T-helper 1 cell (primary cell): ENCODE measurements at places on chromosomes 1 and 21.

GRCh38 chr1:174990382-174990999 lies 9.3 kb upstream of the CACYBP start:
- no peak for DNase-seq

GRCh38 chr1:182702826-182703524 lies 18.6 kb upstream of the RGS8 start:
- no peak for DNase-seq

DNA sequence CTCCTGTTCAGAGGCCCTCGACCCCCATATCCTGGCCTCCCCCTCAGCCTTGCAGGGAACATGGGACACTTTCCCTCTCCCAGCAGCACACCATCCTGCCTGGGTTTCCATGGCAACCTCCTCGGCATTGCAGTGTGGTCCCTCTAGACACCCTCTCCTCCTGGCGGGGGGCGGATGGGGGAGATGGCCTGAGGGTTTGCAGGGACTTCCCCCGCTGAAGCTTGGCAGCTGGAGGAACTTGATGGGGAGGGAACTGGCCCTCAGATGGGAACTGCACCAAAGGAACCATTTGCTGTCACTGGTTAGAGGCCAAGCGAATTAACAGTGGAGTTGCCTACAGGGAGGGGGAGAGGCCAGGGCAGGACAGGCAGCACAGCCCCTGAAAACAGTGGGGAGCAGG lies 28.7 kb downstream of the RIMS3 start:
- DNase-seq, result no peak

DNA sequence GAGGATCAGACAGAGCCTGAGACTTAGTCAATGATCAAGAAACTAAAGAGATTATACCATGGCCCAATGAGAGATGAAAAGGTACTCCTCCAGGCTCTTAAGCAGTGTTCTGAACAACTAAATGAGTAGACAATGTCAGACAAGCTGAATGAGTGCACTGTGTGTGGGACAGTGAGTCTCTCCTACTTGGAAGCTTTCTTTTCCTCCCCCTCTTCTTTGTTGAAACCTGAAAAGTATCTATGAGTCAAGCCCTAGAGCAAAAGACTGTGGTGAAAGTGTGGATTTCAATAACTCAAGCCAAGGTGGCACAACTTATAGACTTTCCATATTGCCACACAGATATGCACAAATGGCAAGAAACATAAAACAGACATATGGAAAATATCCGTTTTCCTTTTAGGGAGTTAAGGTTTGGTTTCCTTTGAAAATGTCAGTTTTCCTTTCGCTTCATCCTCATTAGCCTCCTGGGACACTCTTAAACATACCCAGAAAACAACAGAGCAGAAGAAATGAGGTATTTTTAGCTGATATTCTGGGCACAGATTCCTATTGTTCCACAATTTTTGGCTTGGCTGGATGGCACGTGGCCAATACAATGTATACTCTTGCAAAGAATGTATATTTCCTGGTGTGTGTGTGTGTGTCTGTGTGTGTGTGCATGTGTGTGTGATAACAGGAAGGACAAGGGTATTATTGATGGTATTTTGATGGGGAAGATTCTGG lies 96.6 kb downstream of the LMX1A start:
- DNase-seq, result no peak

- no peak for DNase-seq
These were observed 42.6 kb upstream of the SRSF10 start for GRCh38 chr1:24022581-24023361.

- no peak for DNase-seq
These were observed 550 bp upstream of the PTBP2 start for GRCh38 chr1:96721053-96721415.

GRCh38 chr1:243335292-243335691 lies 79.5 kb downstream of the SDCCAG8 start:
- no peak for DNase-seq

DNA sequence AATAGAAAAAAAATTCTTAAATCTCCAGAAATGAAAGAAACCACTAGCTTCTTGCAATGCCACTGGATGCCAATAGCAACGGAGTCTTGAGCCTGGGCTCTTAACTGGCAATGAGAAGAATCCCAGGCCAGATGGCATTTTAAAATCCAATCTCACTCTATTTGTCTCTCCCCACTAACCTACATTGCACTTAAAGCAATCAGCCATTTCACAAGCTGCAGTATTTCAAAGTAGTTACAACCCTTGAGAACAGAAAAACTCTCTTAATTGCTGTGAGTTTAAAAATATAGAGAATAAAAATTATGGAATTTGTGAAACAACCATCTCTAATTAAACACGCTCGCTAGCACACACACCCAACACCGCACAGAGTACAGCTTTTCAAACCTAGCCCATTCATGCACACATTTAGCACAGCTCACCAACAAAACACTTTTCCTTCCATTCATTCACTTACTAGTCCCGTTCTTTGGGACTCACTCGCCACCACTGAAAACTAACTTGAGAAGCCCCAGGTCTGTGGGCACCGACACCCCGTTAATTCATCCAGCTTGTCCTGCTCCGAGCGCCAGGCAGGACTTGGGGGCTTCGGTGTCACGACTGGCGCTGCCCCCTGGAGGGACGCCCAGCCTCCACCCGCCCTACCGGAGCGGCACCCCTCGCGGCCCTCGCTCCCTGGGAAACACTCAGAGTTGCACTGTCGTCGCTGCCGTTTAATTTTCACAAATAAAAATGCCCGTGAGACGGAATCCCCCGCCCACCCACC lies 1.0 kb downstream of the DDAH1 start:
- DNase-seq, result no peak

DNA sequence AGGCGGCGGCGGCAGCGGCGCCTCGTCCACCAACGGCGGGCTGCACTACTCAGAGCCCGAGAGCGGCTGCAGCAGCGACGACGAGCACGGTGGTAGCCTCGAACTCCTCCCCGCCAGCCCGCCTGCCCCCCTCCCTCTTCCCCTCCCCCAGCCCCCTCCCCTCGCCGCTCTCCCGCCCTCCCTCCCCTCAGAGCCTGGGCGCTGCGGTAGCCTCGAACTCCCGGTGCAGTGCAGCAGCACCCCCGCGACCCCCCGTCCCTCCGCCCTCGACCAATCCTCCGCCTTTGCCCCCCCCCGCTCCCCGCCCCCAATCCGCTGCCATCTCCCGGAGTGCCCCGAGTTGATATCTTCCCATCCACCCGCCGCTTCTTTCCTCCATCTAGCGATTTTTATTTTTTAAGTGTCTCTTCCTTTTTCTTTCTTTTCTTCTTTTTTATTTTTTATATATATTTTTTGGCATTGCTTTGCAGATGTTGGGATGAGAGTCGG lies 516 bp downstream of the RCOR3 start:
- no peak for DNase-seq
